GM04503 (cell line): ENCODE measurements at places on chromosomes 12 and 14.

- DNase-seq, result no peak
Measured at GRCh38 chr12:110093631-110094311, 30.4 kb upstream of the IFT81 start.

GRCh38 chr14:71563492-71564153 lies 368.6 kb upstream of the RGS6 start:
- no peak for DNase-seq

DNA sequence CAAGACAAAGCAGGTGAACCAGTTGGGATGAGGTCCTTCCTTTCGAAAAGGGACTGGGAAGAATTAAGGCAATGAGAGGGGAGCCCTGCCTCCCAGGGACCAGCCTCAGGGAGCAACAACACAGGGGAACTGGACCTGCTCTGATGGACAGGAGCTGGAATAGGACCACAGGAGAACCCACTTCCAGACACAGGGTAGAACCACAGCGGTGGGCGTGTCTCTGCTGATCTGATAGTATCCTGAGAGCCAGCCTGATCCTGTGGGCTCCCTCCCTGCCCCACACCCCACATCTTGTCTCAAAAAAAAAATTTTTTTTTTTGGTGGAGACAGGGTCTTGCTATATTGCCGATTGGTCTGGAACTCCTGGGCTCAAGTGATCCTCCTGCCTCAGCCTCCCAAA lies 13.6 kb upstream of the PLEK2 start:
- no peak for DNase-seq

- DNase-seq, result no peak
Measured at GRCh38 chr12:15648558-15648957, 140.6 kb downstream of the EPS8 start.

- DNase-seq, result no peak
Measured at GRCh38 chr12:113202300-113203075, 17.0 kb downstream of the RITA1 start.
